ENCODE measurements at places on chromosomes 1 and 21.

DNA sequence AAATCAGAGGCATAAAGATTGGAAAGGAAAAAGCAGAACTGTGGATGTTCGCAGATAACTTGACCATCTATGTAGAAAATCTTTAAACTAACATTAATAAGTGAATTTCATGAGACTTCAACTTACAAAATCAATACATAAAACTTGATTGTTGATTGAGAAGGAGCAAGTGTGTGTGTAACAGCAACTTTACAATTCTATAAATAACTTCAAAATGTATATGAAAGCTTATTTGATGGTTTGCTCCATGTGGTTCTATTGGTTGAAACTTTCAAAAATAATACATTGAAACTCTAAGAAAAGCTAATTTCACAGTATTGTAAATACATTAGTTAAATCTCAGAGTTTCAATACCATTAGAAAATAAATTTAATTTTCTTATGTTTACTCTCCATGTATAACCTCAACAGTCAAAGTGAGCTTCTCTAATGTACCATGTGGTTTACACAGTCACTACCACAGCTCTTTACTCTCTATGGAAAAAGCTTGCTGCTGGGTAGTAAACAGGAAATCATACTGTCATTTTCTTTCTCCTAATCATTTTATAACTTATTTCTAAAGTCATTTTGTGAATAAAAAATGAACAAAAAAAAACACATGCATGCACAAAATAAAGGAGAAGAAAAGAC lies 12.0 kb downstream of the AKT3 start:
- DNase-seq = no peak

DNA sequence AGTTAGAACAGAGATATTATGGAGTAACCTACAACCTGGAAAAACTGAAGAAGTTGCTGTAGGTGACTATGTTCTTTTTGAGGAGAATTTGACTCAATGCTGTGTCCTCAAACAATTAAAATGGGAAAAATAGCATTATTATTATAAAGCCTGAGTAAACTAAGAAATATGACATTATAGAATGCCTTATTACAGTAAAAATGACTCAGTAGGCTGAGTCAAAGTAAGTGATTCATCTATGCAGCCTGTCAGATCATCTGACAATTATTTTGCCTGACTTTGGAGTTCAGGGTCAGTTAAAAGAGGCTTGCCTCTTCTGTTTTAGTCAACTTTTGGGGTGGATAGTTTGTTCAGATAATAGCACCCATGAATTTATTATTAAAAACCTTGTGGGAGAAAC lies 150.8 kb upstream of the PTGFR start:
- DNase-seq = no peak

GRCh38 chr21:24197132-24197643 lies 1410.1 kb downstream of the MRPL39 start:
- no peak for DNase-seq

GRCh38 chr1:44481701-44482100 lies 76.6 kb downstream of the RNF220 start:
- no peak for DNase-seq

DNA sequence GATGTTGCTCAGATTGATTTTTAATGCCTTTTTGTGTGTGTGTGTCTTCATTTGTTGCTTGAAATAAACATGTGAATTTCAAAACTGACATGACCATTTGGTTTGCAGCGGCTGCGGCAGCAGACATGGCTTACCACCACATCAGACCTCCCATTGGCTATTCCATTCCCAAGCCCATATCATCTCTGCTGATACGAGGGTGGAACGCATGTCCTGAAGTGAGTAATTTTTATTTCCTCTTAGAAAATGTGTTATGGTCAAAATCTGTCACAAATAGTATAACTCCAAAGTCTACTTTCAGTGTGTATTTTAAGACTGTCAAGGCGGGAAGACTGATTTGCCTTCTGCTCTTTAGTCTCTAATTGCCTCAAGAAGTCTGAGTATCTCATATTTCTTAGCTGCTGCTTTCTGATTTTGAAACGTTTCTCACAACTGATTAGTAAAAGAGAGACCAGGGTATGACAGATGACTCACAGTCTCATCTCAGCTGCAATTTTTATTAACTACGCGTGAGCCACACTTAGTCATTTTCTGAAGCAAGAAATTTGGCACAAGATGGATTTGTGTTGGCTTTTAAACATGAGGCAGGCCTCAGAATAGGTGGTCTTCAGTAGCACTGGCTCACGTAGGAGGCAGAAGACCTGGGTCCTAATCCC lies 49.0 kb downstream of the LRRC53 start:
- no peak for DNase-seq

GRCh38 chr1:164971921-164972415 lies 384.5 kb downstream of the LMX1A start:
- DNase-seq = no peak

- no peak for DNase-seq
Observed at GRCh38 chr1:217614200-217614712, 16.6 kb downstream of the GPATCH2 start.

DNA sequence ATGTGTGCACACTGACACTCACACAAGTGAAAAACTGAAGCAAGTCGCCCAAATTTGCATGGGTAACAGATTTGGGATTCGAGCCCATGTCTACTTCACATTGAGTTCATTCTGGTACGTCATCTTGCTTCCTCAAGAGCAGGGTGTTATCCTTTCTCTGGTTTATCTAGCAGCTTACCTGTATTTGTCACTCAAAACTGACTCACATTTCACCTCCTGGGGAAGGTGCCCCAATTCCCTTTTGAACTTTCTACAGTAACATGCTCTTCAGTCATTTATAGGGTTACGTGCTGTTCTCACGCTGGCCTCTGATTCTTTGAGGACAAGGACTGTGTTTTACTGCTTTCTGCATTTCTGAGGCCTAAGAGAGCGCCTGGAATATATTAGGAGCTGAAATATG lies 162.8 kb downstream of the PDE4B start:
- no peak for DNase-seq

DNA sequence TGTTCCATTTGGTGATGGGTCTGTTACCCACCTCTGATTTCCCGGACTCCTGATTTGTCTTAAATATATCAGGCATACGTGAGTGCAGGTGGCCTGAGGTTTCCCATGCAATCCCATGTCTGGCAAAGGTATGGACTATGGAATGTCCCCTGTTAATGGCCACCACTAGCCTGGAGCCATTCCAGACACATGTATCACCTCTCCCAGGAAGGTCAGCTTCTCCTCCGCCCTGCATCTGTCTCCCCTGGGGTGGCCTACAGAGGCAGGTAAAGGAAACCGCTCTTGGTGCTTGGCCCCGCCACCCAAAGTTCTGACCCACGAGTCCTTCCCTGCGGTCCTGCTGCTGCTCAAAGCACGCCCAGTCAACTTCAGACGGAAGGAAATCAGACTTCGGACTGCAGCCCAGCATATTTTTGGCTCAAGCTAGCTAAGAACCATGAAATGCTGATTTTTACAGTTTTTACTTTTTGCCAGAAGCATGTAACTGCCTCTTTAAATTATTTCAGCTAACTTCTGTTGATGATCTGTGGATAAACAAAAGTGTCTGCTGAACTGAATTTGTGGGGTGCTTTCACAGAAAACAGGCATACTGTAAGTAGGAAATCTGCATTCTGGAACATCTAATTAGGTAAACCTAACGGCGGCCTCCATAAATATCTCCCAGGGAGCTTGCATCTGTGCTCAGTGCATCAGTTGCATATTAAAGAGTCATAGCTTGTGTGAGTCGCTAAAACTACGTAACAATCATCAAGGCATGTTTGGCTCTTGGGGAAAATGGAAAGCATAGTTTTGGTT lies 105.9 kb downstream of the PCP4 start:
- DNase-seq = no peak

GRCh38 chr1:182662121-182662890 lies 22.1 kb downstream of the RGS8 start:
- DNase-seq = no peak

DNA sequence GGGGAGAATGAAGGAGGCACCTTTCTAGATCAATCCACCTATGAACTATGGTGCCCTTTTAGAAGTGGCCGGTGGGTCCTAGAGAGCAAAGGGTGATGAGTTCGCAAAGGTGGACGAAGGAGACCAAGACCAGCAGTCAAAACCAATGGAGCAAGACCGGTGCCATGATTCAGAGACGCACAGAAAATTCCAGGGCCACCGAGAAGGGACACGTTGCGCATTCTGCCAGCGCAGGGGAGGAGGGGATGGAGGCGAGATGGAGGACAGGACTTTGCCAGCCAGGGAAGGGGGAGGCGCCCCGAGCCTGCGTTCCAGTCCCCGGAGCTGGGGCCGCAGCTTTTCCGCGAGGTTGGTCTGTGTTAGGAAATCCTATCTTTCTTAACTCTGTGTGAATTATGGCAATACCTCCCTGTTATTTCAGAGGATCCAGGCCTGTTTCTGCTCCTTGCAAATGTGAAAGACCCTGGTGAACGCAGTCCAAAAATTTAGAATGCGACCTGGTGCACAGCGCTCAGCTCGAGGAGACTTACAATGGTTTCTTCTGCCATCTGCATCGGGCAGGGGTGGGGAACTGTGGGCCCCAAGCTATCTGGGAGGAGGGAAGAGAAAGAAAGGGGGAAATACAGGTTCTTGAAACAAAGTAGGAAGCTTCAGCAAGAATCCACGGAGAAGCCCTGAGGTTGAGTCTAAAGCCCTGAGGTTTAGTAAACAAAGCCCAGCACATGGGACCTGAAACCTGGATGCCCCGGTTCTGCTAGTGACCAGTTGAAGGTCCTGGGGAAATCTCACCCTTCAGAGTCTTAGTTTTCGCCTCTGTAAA lies 129.4 kb downstream of the MRPS6 start:
- no peak for DNase-seq

- no peak for DNase-seq
Observed at GRCh38 chr1:1432274-1432950, 3.1 kb upstream of the VWA1 start.

DNA sequence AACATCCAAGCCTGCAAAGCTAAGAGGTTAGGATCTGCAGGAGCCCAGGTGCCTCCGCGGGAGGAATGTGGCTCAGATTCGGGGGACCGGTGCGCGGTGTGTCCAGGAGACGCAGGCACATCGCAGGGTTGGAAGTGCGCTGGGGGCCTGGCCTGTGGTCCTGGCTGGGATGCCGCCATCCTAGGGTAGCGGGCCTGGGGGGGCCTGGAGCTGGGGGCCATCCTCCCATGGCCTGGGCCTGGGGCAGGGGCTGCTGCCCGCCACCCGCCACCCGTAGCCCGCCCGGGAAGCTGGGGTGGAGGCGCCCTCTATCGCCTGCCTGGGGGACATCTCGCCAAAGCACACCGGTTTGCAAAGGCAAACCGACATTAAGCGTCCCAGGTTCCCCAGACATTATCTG lies 170.6 kb upstream of the ARHGEF16 start:
- no peak for DNase-seq

- no peak for DNase-seq
Observed at GRCh38 chr1:17711577-17711910, 43.6 kb upstream of the ACTL8 start.

DNA sequence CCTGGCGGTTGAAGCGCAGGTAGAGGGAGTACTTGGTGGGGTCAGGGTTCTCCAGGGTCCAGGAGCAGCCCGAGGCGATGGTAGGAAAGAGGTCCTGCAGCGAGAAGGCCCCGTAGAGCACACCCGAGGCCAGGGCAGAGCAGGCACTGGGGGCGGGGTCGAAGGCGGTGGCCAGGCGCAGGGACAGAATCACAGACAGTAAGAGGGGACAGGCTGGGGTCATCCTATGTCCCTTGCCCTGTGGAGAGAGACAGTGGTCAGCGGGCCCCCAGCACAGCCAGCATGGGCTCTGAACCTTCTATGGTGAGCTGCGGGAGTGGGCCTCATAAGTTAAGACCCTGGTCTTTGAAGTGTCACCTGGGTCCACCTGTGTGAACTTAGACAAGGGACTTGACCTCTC lies 7.6 kb downstream of the ADGRB2 start:
- DNase-seq = no peak

GRCh38 chr1:67166196-67166595 lies at the start of gene IL23R:
Gene IL23R, plus strand, starts transcription at chr1:67166454. Its CDS starts 1,667 bp downstream, at chr1:67168121.
- peak; percentile 29 for DNase-seq

DNA sequence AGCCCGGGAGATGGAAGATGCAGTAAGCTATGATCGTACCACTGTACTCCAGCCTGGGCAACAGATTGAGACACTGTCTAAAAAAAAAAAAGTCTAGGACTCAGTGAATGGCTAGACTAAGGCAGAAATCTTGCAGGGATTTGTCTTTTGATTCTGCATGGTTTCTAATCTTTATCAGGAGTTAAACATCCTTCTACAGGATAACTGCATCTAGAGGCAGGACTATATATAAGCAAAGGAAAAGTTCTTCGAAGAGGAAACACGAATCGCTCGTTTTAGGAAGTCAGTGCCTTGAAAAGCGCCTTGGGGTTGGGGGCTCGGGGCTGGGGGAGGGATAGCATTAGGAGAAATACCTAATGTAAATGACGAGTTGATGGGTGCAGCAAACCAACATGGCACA lies 602 bp upstream of the UFC1 start:
- DNase-seq = no peak

DNA sequence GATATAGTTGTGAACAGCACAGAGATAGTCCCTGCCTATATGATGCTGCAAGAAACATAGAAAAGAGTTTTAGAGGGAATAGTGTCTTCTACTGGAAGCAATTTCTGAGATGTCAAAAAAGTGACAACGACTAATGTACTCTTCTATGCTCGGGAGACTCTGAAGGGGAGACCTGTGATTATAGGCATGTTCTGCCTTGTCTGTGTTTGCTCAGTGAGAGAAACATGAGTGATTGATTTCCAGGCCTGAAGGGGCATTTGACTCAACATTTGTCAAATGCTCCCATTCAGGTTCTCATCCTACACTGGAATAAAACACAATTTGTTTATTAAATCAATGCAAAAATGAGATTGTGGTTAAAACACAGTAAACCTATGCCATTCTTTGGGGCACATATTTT lies 131.8 kb downstream of the CTH start:
- DNase-seq = no peak

DNA sequence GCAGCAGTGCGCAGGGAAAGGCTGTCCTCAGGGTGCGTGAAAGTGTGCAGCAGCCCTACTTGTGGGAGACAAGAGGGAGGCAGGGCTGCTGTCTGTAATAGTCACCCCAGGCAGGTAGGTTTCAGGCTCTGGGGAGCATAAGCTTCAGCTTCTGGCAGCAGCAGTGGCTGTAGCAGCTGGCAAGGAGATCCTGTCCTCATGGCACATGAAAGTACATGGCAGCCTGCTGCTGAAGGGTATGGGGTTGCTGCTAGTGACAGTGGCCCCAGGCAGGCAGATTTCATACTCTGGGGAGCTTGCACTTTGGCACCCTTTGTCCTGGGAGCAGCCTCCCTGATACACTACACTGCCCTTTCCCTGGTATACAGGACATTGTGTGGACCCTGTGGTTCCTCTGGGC lies 26.3 kb downstream of the KIAA0319L start:
- no peak for DNase-seq

- DNase-seq = no peak
Observed at GRCh38 chr1:51119331-51119730, 17.3 kb downstream of the C1orf185 start.

GRCh38 chr1:172405912-172406311 lies 14.6 kb upstream of the C1orf105 start:
- no peak for DNase-seq

Measured in NCI-H2029 treated with DMSO at 0.1 percent for 48 hours (cell line).